Spinal cord (tissue), 10 donors: ENCODE measurements at places on chromosomes 5 and 9. TPM values are rescaled to one million over a fixed set of nuclear protein-coding genes. Genes with fewer than 3 reads are reported as not detected.

Gene CDKN2B
- total RNA-seq = 0.94 TPM

Gene SOX30
- 0.22 TPM for total RNA-seq

Gene FNIP1
- total RNA-seq = 62.7 TPM

Gene POU5F2
- total RNA-seq = 1.5 TPM

Gene PCA3
- total RNA-seq = 0.39 TPM

Gene CXCL14
- 13.0 TPM for total RNA-seq

Gene DIPK1B
- 47.8 TPM for total RNA-seq

- peak; percentile 13 for DNase-seq
Measured at GRCh38 chr5:79936002-79936645, 54.9 kb downstream of the MTX3 start.

- DNase-seq = no peak
Measured at GRCh38 chr5:163366757-163367156, 70.6 kb upstream of the CCNG1 start.

- peak; percentile 93 for DNase-seq
Measured at GRCh38 chr9:2872250-2872930, 28.5 kb upstream of the PUM3 start.

- DNase-seq = no peak
Measured at GRCh38 chr9:107883496-107884124, 394.0 kb upstream of the KLF4 start.

DNA sequence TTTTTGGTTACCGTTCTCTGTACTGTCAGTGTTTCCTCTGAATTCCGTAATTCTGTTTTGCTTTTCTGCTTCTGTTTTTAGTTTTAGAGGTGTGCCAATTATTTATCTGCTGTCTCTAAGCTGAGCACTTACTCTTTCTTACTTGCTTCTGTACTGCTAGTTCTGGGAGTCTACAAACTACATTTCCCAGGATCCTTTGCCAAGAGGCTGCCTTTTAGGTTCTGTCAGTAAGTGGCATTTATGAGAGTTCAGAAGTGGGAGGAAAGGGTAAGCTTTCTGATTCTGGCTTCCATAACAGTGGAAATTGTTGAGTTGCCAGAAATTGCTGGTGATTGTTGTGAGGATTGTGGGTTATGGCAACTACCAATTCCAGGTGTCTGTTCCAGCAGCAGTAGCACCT is 102.4 kb downstream of the OSTF1 start:
- DNase-seq = no peak

DNA sequence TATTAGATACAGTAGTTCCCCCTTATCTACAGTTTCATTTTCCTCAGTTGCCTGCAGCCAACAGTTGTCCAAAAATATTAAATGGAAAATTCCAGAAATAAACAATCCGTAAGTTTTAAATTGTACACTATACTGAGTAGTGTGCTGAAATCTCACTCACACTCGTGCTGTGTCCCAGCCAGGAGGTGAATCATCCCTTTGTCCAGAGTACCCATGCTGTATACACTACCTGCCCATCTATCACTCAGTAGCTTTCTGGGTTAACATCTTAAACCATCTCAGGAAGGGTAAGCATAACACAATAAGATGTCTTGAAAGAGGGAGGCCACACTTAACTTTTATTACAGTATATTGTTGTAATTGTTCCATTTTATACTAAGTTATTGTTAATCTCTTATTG is 31.7 kb upstream of the DNAH5 start:
- no peak for DNase-seq

DNA sequence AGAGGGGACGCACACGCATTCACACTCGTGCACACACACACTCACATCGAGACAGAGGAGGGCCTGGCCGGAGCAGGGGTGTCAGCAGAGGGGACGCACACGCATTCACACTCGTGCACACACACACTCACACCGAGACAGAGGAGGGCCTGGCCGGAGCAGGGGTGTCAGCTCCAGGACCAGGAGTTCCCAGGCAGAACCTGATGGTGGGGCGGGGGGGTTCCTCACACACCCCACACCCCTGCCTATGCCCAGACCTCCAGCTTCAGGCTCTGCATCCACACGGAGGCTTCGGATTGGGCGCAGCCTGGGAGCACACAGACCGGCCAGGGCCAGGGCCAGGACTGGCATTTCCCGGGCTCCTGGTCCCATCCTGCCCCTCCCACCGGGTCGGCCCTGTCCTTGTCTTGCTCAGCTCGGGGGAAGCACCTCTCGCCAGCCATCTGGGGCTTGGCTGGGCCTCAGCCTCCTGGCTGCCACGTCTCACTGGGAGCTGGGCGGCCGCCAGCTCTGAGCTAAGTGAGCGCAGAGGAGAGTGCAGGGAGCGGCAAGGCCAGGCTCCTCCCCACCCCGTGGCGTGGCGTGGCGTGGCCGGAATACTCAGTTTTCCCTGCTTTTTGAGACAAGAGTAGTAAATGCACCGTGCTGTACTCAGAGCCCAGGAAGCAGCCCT is 31.3 kb downstream of the ADAMTS2 start:
- no peak for DNase-seq

- DNase-seq = no peak
Measured at GRCh38 chr9:127176631-127177030, 54.2 kb upstream of the ANGPTL2 start.

DNA sequence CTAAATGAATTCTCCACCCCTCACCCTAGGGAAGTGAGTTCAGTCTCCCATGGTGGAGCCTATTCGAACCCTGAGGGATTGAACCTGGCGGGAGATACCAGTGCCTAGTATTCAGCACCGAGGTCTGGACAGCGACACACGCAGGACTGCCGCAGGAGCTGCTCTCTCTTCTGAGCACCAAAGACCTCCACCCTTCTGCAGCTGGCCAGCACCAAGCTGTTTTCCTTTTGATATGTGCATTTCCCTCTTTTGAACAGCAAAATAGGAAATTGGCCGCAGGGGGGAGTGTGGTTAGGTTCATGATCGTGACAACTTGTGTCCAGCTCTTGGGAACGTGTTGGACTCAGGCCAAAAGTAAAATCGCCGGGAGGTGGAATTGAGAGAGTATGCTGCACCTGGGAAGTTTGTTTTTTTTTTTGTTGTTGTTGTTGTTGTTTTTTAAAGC is 1.2 kb upstream of the PCSK1 start:
- peak; percentile 83 for DNase-seq

DNA sequence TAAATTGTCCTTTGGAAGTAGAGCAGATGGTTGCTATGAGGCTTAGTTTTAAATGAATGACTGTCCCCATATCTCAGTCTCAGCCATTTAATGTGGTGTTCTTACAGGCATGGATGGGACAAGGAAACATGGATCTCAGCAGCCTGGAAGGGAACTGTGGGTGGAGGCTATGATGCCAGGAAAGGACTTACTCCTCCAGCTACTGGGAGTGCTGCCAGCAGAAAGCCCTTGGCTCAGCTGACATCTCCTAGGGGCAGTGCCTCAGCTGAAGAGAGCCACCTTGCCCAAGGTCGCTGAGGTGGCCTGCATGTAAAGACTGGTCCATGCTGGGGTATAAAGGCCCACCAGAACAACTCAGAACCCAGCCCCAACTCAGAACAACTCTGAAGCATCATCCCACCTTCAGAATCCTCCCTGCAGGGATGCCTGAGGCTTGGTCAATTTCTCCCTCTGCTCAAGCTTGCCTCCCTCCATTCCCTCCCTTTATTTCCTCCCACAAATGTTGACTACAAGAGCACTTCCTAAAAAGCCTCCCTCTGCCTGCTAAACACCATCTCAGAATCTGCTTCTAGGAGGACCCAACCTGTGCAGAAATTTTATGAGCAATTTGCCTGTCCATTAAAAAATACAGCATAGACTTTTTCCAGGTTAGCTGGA is 1.8 kb upstream of the PDE8B start:
- no peak for DNase-seq

- DNase-seq = no peak
Measured at GRCh38 chr5:173197375-173197891, 37.6 kb downstream of the NKX2-5 start.

DNA sequence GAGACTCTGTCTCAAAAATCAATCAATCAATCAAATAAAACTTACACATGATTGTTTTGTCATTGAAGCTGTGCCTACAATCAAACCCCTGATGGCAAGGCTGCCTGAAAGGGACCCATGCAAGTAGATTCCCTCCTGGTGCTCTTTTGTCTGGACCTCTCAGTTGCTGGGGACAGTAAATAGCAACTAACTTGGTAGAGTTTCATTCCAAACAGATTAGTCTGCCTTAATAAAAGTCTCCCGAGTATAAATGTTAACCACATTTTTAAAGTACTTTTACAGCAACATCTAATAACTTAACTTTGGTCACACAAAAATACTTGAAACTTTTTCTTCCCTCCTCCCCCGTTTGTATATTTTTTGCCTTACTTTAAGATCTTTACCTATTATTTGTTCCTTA is 105.5 kb downstream of the FEM1C start:
- no peak for DNase-seq

GRCh38 chr5:173782671-173783101 is 105.5 kb upstream of the CPEB4 start:
- DNase-seq = no peak

DNA sequence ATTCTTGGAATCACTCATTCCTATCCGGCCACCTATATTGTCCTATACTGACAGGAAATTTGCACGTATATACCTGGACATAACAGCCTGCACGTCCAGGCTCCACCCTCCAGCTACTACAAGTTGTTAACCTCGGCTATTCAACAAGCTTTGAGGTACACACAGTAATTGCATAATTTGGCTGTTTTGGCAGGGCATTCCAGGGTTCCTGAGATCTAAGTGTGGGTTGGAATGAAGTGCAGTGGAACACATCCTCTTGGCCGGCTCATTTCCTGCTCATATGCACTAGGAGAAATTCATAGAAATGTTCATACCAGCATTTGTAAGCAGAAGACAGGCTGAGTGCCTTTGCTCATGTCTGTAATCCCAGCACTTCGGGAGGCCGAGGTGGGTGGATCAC is 222.3 kb downstream of the FBXL7 start:
- DNase-seq = no peak
